ENCODE measurements at places on chromosomes 2 and 18. TPM values are rescaled to one million over a fixed set of nuclear protein-coding genes. Genes with fewer than 3 reads are reported as not detected.

- H3K4me3 ChIP-seq: no peak overlapping the region
- H3K27me3 ChIP-seq: no peaks in the 10 kb centered on the region
- no peaks in the 10 kb centered on the region for H3K4me1 ChIP-seq
- H3K36me3 ChIP-seq: no peaks in the 10 kb centered on the region
- DNase-seq: no peak
Measured at GRCh38 chr2:40962026-40962425, 510.1 kb upstream of the SLC8A1 start.

- no peak overlapping the region for H3K4me3 ChIP-seq
- no peak for DNase-seq
- H3K27me3 ChIP-seq: no peaks in the 10 kb centered on the region
Measured at GRCh38 chr18:44893045-44893706, 212.5 kb downstream of the SETBP1 start.

DNA sequence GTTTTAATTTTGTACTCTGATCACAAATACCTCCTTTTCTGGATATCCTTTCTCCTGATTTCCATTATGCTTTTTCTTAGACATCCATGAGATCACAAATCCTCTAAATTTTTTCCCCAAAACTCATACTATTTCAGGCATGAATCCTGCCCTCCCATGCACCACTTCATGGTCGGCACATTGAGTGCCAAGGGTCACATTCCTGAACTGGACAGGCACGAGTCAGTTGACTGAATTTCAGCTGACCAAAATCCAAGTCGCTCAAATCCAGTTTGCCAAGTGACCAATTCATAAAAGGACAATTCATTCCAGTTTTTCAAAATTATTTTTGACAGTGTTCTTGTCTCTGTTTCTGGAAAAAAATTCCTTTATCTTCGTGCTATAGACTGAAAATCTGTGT is 22.1 kb downstream of the DYNAP start:
- H3K4me3 ChIP-seq: no peak overlapping the region
- DNase-seq: no peak
- no peaks in the 10 kb centered on the region for H3K27me3 ChIP-seq
- H3K27ac ChIP-seq: no peak overlapping the region

- H3K36me3 ChIP-seq: no peaks in the 10 kb centered on the region
- no peaks in the 10 kb centered on the region for H3K27me3 ChIP-seq
- no peaks in the 10 kb centered on the region for H3K4me1 ChIP-seq
Measured at GRCh38 chr2:116719836-116720235, 1094.7 kb upstream of the DDX18 start.

DNA sequence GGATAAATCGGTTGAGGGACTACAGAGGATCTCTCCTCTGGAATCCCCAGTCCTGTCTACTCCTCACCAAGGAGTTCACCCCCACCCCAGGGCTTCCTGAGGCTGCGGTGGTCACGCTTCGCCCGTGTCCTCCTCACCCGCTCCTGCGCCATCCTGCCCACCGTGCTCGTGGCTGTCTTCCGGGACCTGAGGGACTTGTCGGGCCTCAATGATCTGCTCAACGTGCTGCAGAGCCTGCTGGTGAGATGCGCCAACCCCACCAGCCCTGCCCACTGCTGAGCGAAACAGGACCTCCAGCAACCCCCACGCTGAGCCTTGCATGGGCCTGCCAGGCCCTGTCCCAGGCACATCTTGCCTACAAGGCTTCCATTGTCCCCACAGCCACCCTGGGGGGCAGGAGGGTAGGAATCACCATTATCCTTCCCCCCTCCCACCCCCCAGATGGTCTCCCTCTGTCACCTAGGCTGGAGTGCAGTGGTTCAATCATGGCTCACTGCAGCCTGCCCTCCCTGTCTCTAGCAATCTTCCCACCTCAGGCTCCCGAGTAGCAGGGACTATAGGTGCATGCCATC is 6.7 kb upstream of the CTDSP1 start:
- DNase-seq: no peak
- H3K36me3 ChIP-seq: no peaks in the 10 kb centered on the region
- no peak overlapping the region for H3K4me3 ChIP-seq
- H3K27me3 ChIP-seq: no peaks in the 10 kb centered on the region
- H3K27ac ChIP-seq: no peak overlapping the region
- peaks cover 22% of the 10 kb centered on the region for H3K4me1 ChIP-seq

Gene IL1F10
- not detected for total RNA-seq

Gene CXCR1
- not detected for total RNA-seq

Gene OTOS
- total RNA-seq: not detected

Measured in body of pancreas (tissue), 4 donors.